ENCODE measurements at places on chromosomes 1 and 21.

- no peaks in the 10 kb centered on the region for H3K36me3 ChIP-seq
- no peak overlapping the region for H3K4me3 ChIP-seq
- H3K27me3 ChIP-seq, result no peaks in the 10 kb centered on the region
- no peak overlapping the region for H3K27ac ChIP-seq
- no peaks in the 10 kb centered on the region for H3K4me1 ChIP-seq
- no peak for DNase-seq
These were observed 443.2 kb upstream of the VAMP3 start for GRCh38 chr1:7327849-7328248.

- H3K27ac ChIP-seq, result no peak overlapping the region
- no peaks in the 10 kb centered on the region for H3K36me3 ChIP-seq
- no peaks in the 10 kb centered on the region for H3K27me3 ChIP-seq
These were observed 135.6 kb downstream of the CYYR1 start for GRCh38 chr21:26437326-26438009.

GRCh38 chr1:213676736-213677135 lies 311.0 kb upstream of the PROX1 start:
- no peak overlapping the region for H3K4me3 ChIP-seq
- no peaks in the 10 kb centered on the region for H3K4me1 ChIP-seq
- no peak overlapping the region for H3K27ac ChIP-seq
- H3K27me3 ChIP-seq, result no peaks in the 10 kb centered on the region

- H3K4me3 ChIP-seq, result no peak overlapping the region
- no peak for DNase-seq
- no peak overlapping the region for H3K27ac ChIP-seq
- H3K27me3 ChIP-seq, result no peaks in the 10 kb centered on the region
These were observed 101.2 kb downstream of the LAMC2 start for GRCh38 chr1:183287191-183287675.

DNA sequence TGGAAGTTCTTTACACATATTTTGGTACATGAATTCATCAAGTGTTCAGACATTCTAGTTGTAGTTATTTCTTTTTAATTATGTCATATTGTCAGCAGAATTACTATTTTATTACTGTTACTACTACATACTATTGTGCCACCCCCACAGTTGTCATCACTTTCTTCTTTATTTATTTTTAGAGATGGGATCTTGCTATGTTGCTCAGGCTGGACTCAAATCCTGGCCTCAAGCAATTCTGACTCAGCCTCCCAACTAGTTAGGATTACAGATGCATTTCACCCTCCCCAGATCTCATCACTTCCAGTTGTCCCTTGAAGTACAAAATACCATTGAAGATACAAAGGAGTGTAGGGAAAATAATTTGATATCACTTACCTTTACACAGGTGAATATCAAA lies 258.0 kb downstream of the KCTD3 start:
- no peaks in the 10 kb centered on the region for H3K4me1 ChIP-seq
- H3K27me3 ChIP-seq, result no peaks in the 10 kb centered on the region
- no peak overlapping the region for H3K4me3 ChIP-seq
- H3K27ac ChIP-seq, result no peak overlapping the region
- H3K36me3 ChIP-seq, result no peaks in the 10 kb centered on the region

- no peaks in the 10 kb centered on the region for H3K27me3 ChIP-seq
- H3K4me1 ChIP-seq, result peaks cover 39% of the 10 kb centered on the region
- H3K4me3 ChIP-seq, result peak overlapping the region; percentile 83
These were observed 782 bp downstream of the CSDE1 start for GRCh38 chr1:114756949-114757454.

DNA sequence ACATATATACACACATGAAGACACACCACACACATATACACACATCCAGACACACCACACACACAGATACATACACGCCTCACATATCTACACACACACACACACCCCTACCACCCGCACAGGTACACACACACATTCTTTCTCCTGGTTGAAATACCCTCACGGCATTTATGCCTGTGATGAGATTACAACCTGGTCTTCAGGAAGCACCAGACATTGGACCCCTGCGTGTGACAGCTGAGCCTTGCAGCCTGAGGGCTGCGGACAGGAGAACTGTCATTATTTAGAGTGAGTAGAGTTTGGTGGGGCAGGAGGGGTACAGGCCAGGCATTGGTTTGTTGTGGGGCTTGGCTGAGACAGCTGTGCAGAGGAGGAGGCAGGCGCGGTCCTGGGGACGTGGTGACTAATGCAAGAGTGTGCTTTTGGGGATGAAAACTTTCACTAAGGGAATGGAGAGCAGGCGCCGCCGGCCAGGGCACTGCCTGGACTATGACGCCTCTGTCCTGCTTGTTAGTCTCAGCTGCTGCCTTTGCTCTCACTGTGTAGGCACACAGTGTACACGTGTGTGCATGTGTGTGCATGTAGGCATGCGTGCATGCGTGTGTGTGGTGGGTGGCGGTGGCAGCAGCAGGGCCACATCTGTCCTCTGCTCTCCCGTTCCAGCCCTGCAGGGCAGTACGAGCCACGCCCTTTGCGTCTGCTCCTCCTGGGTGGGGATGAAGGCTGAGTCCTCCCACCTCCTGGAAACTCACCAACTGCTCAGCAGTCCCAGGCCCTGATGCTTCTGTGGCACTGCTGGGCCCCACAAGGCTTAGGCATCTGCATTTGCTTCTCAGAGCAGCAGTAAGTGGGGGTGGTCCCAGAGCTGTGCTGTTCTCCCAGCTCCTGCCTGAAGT lies 57.6 kb downstream of the SPSB1 start:
- H3K27ac ChIP-seq, result no peak overlapping the region
- no peak for DNase-seq
- H3K4me1 ChIP-seq, result peaks cover 19% of the 10 kb centered on the region

GRCh38 chr1:212242288-212242984 lies 42.8 kb upstream of the PPP2R5A start:
- DNase-seq, result no peak
- H3K36me3 ChIP-seq, result no peaks in the 10 kb centered on the region
- peaks cover 10% of the 10 kb centered on the region for H3K4me1 ChIP-seq
- peak overlapping the region; percentile 78 for H3K27ac ChIP-seq
- no peaks in the 10 kb centered on the region for H3K27me3 ChIP-seq
- no peak overlapping the region for H3K4me3 ChIP-seq

- DNase-seq, result peak; percentile 16
- no peaks in the 10 kb centered on the region for H3K36me3 ChIP-seq
- H3K4me3 ChIP-seq, result no peak overlapping the region
These were observed 30.6 kb upstream of the CTPS1 start for GRCh38 chr1:40948741-40949443.

- no peak for DNase-seq
- H3K36me3 ChIP-seq, result no peaks in the 10 kb centered on the region
- H3K4me3 ChIP-seq, result no peak overlapping the region
- no peaks in the 10 kb centered on the region for H3K4me1 ChIP-seq
- H3K27ac ChIP-seq, result no peak overlapping the region
- no peaks in the 10 kb centered on the region for H3K27me3 ChIP-seq
These were observed 75.1 kb upstream of the WLS start for GRCh38 chr1:68307378-68307787.

- no peaks in the 10 kb centered on the region for H3K4me1 ChIP-seq
- no peak for DNase-seq
- no peak overlapping the region for H3K27ac ChIP-seq
These were observed 71.8 kb downstream of the CHRM3 start for GRCh38 chr1:239458144-239458500.
